Hematopoietic multipotent progenitor cell treated with erythropoietin and hydrocortisone succinate and interleukin-3 and kit ligand, for 15 days (in vitro differentiated cells): ENCODE measurements at places on chromosomes 4 and X.

- DNase-seq, result no peak
These were observed 30.8 kb upstream of the CD40LG start for GRCh38 chrX:136616987-136617685.

- DNase-seq, result no peak
These were observed 2.1 kb upstream of the DHRSX start for GRCh38 chrX:2502668-2503519.

- DNase-seq, result no peak
These were observed 515.4 kb upstream of the ATOH1 start for GRCh38 chr4:93313197-93313596.

DNA sequence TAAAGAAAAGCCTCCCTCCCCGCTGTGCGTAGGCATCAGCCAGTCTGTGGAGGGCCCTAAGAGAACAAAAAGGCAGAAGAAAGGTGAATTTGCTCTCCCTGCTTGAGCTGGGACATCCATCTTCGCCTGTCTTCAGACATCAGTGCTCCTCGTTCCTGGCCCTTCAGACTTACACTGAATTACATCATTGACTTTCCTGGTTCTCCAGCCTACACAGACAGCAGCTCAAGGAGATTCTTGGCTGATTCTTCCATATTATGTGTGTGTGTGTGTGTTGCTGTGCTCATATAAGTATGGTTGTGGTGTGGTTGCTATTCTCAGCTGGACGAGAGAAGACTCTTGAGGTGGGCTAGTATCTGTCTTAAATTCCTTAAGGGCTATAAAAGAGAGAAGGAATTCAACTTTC is 35.5 kb upstream of the CD99L2 start:
- no peak for DNase-seq

DNA sequence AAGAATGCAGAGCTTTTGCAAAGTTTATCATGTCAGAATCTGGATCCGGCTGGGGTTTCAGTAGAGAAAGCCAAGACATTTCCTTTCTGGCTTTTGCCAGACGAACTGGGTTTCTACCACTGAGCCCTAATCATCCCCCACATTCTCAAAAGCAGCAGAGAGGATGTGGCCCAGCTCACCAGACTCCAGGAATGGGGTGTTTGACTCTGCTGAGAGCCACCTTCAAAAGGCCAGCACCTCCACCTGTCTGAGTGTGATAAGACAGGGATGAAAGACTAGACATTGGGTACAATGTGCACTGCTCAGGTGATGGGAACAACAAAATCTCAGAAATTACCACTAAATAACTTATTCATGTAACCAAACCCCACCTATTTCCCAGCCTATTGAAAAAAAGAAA is 25.7 kb upstream of the CCKAR start:
- no peak for DNase-seq

GRCh38 chr4:156547439-156547838 is 424.2 kb downstream of the PDGFC start:
- DNase-seq, result no peak

DNA sequence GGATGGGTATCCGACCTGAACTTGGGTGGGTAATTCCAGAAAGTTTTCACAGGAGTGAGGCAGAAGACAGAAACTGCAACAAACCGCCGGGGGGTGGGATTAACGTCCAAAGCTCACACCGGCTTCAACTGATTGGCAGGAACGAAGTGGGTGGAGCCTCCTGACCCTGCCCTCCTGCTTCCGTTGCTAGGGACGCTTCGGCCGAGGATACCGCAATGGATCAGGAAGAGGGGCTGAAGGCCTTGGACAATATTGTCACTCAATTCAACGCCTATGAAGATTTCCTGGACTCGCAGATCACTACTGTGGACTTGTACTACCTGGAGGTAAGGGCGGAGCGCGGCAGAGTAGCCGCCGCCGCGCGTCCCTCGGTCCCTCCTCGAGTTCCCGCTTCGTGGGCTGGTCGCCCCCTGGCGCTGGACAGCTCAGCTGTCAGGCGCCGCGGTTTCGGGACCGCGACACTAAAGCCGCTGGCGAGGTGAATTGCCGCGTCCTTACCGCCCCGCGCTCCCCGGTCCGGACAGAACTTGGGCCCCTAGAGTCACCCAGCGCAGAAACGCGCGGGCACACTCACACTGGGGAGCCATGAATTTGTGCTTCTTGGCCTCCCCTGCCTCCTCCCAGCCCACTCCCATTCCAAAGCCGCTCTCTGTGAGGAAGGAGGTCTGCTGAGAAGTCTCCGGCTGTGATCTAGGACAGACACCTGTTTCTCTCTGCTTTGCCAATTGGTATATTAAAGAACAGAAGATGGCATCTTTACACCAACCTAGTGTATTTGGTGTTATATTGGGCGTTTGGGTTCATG is at the start of gene CFAP299:
Gene CFAP299 (plus strand): TSS at position 177 of the 805 bp plus-strand sequence.
- peak; percentile 75 for DNase-seq

DNA sequence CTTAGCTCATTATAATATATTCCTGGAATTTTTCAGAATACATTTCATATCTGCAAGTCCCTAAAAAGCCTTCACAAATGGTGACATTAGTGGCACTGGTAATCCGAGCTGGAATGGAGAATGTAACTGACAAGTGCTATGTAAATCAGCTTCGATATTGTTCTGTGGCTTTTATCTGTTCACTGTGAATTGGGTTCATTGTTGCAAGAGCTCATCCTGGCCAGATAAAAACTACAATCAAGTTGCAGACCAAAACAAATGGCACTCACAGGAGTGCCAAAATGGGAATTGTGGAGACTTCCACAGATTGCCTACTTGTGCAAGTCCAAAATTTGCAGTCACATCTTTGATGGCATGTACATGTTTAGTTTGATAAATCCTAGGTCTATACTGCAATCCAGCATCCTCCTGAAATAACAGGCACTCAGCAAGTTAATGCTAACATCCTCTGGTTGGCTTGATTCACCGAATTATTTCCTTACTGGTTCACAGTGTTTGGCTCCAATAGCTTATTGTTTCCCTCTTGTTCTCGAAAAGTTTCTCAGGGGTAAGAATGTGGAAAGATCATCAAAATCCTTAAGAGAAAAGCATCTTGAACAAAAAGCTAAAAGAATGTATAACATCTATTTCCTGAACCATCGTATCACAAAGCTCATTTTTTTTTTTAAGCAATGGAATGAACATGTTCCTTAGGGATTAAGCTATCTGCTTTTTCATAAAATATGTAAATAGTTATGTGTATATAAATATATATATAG is 904.9 kb downstream of the CENPC start:
- no peak for DNase-seq

DNA sequence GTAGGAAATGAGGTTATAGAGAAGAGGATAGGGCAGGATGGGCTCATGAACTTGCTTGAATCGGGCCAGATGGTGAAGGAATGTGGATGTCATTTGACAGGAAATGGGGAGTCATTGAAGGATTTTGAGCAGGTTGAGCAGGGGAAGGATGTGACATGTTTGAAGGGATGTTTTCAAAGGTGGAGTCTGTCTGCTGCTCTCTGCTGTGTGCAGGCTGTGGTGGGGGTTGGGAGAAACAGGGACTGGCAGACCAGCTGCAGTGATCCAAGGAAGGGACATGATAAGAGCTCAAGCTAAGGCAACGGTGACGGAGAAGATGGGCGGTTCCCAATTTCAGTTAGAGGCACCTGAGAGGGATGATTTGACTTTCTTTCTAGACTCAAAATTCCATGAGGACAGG is 14.0 kb upstream of the XPNPEP2 start:
- no peak for DNase-seq
